ENCODE measurements at places on chromosomes 2 and 18.

GRCh38 chr18:507636-508035 is 7.1 kb upstream of the COLEC12 start:
- DNase-seq, result no peak

- DNase-seq, result no peak
These were observed 79.0 kb downstream of the EDAR start for GRCh38 chr2:108910011-108910431.

- DNase-seq, result no peak
These were observed 38.8 kb upstream of the TMEM18 start for GRCh38 chr2:715854-716560.

GRCh38 chr2:47313141-47313691 is 89.7 kb upstream of the MSH2 start:
- DNase-seq, result no peak

DNA sequence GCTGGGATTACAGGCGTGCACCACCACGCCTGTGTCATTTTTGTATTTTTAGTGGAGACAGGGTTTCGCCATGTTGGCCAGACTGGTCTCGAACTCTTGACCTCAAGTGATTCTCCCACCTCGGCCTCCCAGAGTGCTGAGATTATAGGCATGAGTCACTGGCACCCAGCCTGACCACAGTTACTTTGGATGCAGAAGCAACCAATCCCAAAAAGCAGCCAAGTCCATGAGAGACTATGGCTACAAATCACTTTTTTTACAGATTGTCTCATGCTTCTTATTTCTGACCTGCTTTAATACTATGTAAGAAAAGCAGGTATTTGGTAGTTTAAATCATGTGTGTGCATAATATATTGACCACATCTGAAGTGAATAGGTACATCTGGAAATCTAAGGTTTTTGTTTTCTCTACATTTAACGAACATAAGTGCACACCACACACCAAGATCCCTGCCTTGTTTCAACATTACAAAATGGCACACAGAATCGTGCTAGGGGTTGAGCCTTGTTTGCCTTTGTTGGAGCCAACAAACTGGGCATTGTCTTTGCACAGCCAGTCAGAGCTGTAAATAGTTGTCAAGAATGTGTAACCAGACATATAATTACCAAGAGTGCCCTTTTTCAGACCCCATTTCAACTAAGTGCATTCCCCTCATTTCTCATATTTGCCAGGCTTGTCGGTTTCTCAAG is 18.3 kb upstream of the MAP4K4 start:
- no peak for DNase-seq

DNA sequence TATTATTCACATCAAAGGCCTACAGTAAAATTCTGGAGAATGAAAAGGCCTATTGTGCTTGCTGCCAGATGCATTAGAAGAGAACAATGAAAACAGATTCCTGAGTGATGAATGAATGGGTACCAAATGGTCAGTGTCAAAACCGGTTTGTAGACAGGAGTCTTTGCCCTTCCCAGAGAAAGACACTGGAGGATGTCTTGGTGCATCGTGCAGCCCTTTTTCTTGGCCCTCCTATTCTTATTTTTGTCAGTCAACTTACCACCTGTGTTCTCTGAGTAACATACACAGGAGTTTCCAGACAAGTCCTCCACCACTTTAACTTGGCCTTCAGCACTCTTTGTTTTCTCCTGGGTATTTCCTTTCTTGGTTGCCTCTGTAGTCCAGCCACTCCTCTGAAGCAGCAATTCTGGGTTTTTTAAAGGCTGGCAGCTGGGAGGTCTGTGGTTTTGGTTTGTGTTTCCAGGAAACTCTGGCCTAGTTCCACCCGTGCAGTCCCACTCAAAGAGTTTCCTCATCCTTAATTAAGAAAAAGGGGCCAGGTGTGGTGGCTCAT is 29.4 kb downstream of the PSTPIP2 start:
- peak; percentile 50 for DNase-seq
